ENCODE measurements at places on chromosomes 6 and 20.

DNA sequence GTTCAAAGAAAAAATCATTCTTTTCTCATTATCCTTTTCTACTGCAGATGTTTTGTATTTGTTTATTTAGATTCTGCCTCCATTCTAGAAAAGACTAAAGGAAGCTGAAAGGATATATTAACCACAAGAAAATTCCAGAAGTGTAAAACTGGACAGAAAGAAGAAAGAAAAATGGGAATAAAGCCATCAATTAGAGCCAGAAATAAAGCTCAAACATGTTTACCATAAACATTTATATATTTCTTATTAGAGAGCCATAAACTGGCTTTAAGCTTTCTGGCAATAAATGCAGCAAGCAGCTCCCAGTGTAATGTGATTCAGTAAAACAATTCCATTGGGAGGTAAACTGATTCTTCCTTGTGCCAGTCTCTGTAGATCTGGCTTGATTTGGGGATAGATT lies 244.1 kb downstream of the PTPRK start:
- DNase-seq: no peak

- peak; percentile 98 for DNase-seq
These were observed at the start of gene CNKSR3 for GRCh38 chr6:154510144-154510905. TSS of gene CNKSR3 (minus strand) at chr6:154510685. CDS start at chr6:154510114, 571 bp downstream.

GRCh38 chr6:151765444-151765886 lies 42.0 kb upstream of the ESR1 start:
- DNase-seq: peak; percentile 90

DNA sequence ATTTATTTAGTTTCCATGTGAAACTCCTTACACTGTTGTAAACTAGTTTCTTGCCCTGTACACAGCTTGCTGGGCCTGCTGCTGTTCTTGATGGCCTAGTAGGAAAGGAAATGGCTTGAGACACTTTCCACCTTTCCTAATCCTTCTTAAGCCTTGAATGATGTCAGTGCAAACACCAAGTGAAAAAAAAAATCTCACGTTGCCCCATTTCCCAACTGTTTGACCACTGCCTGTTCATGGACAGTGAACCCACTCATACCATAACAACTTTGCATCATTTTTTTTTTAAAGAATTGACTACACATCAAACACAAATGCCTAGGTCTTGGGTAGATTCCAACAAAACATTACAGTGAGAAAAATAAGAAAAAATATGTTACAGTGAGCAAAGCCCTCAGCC lies 653.6 kb upstream of the FLRT3 start:
- no peak for DNase-seq

GRCh38 chr6:130366107-130367005 lies 539 bp downstream of the TMEM200A start:
- peak; percentile 61 for DNase-seq

- DNase-seq: no peak
These were observed 445.6 kb upstream of the SOX4 start for GRCh38 chr6:21147995-21148394.

GRCh38 chr20:25336561-25337422 lies 53.8 kb downstream of the ABHD12 start:
- DNase-seq: peak; percentile 48

Data from astrocyte of the spinal cord (primary cell).